Panc1 (cell line): ENCODE measurements at places on chromosomes 1 and 21. TPM values are rescaled to one million over a fixed set of nuclear protein-coding genes. Genes with fewer than 3 reads are reported as not detected.

DNA sequence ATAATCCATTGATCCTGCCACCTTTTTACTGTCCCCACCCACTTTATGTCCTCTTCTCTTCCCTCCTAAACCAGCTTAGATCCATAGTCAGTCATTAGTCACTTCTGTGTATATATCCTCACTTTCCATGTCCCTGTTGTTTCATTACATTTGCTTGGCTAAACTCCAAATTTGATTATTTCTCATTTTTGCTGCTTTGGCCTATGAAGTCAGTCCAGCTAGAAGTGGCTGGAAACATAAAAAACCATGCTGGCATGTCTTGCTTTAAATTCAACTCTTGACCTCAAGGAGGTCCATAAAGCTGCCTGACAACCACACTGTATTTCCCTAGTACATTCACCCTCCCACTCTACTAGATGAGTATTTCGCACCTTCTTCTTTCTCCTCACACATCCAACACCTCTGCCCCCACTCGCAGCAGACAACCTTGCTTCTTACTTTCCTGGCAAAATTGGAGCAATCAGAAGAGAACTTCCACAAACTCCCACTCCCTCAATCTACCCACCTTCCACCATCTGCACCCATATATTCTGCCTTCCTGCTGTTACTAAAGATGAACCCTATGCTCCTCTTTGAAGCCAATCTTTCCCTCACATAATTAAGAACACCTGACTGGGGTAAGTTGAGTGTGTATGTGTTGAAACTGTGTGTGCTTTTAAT, 72.1 kb downstream of the ZNF648 start:
- no peak overlapping the region for H3K4me3 ChIP-seq

DNA sequence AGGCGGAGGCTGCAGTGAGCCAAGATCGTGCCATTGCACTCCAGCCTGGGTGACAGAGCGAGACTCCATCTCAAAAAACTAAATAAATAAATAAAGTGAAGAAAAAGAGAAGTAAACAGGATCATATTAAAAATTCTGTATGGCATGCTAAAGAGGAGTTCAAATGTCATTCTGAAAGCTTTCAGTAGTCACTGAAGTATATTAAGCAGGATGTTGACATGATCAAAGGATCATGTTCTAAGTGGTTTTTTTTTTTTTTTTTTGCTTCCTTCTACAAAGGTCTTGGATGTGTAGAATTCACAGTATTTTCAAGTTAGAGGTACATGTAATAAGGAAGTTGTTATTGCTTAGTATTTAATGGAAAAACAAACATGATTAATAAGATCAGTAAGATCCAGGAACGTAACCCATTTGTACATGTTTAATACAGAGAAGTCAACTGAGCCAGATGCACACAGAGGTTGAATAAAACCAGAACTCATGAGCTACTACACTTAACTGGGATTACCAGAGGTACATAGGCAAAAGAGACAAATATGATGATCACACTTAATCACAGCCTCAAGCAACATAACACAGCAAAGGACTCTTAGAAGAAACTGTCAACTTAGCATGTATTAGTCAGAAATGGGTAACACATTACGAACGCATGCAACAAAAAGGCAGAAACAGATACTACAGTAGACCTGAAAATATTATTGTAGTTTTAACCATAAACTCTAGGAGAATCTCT, 12.2 kb downstream of the CDC42BPA start:
- no peak overlapping the region for H3K4me3 ChIP-seq
- peaks cover 5% of the 10 kb centered on the region; the same call in 1 of the 2 replicates for H3K4me1 ChIP-seq
- no peak for DNase-seq
- no peaks in the 10 kb centered on the region for H3K36me3 ChIP-seq
- no peaks in the 10 kb centered on the region for H3K27me3 ChIP-seq

DNA sequence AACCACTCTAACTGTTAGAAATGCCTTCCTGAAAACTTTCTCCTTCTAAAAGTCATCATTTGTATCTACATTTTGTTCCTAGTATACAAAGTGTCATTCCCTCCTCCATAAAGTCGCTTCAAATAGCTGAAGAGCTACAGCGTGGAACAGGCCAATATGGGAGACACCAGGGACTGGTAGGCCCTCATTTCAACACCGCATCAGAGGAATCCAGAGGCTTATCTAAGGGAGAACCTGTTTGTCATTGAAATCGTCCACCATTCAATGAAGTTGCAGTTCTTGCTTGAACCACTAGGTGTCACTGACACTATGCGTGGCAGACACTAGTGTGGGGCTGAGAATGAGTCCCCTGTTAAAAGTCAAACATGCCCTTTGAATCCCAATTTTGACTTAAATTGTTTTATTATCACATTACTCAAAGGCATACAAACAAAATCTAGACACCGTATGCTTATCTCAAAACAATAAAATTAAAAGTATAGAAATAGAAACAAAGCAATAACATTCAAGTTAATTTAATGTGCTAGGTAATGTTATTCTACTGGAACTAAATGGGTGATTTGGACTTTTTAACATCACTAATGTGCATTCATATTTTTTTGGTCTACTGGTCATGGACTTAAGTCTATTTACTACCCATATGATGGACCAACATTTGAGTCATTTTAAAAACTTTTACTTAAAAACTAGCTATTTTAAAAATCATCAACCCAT, 182.3 kb downstream of the FCRL5 start:
- H3K4me3 ChIP-seq: no peak overlapping the region
- peak; percentile 47 for DNase-seq
- no peak overlapping the region for H3K27ac ChIP-seq

DNA sequence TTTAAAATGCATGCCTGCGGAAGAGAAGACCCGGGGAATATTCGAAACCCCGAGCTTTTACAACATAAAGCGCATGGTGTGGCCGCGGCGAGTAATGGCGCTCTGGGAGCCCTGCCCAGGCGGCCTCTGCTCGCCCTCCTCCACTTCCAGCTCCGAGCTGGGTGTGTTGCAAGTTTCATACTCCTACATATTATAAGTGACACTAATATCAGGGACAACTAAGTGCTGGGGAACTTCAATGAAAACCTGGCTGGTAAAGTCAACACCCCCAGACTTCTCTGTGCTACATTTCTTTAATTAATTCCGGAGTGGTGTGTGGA, 11.8 kb downstream of the SIM2 start:
- H3K27ac ChIP-seq: no peak overlapping the region
- no peak overlapping the region for H3K4me3 ChIP-seq
- DNase-seq: no peak
- no peaks in the 10 kb centered on the region for H3K27me3 ChIP-seq

The SPRR2D gene
- total RNA-seq: not detected
